ENCODE measurements at places on chromosomes 16 and 17.

DNA sequence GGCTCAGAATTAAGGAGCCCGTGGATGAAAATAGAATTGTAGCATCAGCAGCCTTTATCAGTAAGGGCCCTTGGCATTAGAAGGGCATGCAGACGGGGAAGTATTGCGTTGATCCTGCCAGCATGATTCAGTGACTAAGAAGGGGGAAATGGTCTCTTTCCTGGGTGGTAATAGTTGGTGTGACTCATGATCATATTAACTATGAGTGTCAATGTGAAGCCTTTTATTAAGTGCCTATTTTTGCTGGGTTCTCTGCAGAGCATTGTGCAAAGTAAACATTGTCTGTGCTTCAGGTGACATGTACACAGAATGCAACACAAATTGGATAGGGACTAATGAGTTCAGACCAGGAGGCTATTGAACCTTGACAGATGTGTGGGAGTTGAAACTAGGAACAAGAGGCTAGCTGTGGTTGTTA lies 24.5 kb downstream of the RCVRN start:
- no peak for DNase-seq

GRCh38 chr16:7651803-7652570 lies 319.3 kb downstream of the RBFOX1 start:
- DNase-seq, result no peak

DNA sequence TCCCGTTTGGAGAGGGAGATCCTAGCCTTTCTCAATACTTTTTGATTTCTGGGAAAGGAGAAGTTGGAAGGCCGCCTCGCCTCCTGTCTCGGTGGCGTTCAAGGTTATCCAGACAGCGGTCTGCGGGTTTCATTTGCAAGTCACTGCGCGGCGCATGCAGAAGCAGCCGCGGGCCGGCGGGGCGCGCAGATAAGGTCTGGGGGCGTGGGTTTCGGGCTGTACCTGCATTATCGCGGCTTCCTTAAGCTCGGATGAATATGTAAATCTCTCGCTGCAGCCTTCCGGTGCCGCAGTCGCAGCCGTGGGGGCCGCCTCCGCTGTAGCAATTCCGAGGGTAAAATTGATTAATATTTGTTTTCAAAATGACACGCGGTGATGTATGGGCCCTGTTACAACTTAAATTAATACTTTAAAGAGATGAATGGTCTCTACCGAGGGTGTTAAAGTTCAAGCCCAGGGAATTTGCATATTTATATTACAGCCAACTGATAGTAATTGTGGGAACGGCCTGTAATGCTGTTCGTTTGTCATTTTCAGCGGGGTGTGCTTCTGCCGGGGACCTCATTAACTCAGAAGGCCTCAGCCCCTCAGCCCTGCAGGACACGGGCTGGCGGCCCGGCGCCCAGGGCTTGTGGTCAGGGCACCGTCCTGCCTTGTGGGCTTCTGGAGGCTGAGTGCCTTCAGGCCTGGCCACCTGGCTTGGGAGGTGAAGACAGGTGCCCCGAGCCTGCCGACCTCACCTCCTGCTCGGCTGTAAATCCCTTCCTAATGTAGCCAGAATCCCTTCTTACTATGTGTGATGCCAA lies 99.4 kb downstream of the CYLD start:
- peak; percentile 46 for DNase-seq

DNA sequence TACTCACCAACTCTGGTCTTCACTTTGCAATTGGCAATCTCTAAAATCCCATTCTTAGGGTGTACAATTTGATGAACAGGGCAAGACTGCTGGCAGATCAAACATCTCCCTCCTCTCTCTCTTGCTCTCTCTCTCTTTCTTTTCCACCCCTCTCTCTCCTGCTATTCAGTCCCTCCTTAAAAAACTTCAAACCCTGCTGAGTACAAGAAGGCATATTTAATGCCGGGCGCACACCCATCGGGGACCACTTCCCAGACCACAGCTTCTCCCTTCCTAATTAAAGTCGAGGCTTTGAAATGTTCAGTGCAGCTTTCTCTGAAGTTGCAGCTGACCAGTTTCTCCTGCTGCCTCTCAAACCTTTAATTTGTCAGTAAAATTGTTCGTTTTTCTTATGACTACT lies 185.4 kb upstream of the CDH11 start:
- DNase-seq, result no peak
